ENCODE measurements at places on chromosomes 4 and X.

GRCh38 chr4:97016186-97016907 is 1126.9 kb downstream of the STPG2 start:
- no peak for DNase-seq

GRCh38 chrX:19698122-19698521 is 182.8 kb upstream of the MAP3K15 start:
- DNase-seq: peak; percentile 73

GRCh38 chr4:124307143-124307542 is 405.4 kb downstream of the ANKRD50 start:
- DNase-seq: no peak

- no peak for DNase-seq
These were observed 29.0 kb upstream of the CLNK start for GRCh38 chr4:10713591-10713990.

- DNase-seq: no peak
These were observed 160.3 kb downstream of the EMCN start for GRCh38 chr4:100357542-100357941.

DNA sequence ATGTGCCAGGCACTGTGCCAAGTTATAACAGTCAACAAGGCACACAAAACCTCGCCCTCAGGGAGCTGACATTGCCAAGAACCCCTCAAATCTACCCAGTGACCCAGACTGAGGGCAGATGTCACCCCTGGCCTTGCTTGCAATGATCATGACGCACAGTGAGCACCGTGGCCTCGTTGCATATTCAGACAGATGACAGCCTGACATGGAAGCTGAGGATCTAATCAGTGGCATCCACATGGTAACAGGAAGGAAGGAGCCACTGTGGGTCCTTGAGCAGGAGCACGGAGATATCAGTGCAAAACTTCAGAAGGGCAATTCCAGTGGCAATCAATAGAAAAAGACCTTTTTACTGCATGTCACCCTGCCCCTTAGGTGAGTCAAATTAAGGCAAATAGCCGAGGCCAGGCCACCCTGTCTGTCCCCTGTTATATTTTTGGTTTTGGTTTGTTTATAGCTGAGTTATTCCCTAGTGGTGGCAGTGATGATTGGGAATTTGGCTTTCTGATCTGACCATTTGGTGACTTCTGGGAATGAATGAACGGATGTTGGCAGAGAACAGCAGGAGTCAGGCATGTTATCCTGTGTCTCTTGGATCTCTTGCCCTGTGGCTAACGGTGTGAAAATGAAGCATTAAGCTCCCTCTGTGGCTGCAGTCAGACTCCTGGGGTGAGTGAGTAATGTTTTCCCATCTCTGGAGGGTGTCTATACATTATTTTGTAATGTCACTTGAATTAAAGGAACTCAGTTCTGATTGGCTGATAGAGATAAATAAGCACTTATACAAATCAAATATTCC is 20.4 kb downstream of the WDR13 start:
- DNase-seq: peak; percentile 35

- no peak for DNase-seq
These were observed 8.8 kb upstream of the MND1 start for GRCh38 chr4:153335665-153336064.

DNA sequence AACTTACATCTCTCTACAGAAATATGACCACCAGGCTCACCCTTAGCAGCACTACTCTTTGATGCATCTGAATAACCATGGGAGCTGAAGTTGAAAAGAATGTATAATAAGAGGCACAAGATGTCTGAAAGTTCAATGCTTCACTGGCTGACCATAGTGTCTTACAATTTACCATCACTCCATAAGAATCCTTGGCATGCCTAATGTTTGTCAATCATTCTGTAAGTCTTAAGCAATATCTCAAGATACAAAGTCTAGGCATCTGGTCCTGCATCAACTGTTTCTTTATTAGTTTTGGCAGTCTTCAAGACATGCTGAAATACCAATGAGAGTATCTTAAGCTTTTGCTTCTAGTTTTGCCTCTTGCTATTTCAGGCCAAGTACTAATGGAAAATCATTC is 755.5 kb downstream of the STIM2 start:
- DNase-seq: no peak

- DNase-seq: no peak
These were observed 3.6 kb downstream of the MAGEA11 start for GRCh38 chrX:149715468-149715867.

DNA sequence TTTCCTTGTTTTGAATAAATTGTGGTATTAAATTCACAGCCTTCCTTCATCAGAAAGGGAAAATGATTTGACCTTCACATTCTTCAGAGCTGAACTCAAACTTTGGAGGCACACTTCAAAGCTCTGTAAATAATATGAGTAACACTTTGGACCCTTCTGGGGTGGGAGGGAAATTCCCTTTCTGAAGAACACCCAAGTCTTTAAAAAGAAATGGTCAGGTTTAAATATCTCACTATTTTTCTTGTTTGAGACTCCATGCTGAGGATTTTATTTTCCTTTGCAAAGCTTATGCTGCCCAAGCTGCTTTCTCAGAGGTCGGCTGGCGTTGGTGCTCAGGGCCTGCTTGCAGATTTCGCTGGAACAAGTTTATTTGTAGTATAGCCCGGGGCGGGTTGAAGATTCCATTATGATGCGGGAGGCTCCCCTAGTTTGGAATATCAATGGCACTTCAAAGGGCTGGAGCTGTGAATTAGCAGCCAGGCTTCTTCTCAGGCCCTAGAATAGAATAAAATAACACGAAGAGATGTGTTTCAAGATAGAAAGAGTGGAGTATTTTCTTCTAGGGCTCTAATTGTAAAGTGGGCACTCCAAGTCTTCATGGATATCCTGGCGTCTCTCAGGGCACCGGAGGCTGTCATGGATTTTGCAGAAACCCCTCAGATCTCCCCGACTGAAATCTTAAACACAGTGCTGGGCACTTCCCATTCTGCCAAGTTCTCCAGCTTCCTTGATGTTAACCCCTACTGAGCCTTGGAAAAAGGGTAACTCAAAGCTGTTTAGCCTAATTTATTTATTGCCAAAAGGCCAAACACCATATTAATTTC is 315.6 kb downstream of the GPAT3 start:
- peak; percentile 71 for DNase-seq

DNA sequence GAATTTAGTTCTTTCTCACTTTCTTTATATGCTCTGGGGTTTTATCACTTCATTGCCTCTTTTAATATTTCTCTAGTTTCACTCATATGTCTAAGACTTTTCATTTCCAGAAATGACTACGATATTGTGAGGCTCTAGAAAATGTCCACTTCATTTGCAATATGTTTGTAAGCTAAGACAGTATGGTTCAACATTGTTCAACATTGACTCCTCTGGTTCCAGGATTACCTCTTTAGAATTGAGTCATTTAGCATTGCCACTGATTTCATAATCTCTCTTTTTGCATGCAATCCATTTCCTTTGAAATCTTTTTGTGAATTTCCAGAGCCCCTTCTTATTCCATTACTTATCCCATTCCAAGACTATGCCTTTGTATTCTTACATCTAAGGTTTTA is 32.3 kb downstream of the BBS12 start:
- peak; percentile 72 for DNase-seq

DNA sequence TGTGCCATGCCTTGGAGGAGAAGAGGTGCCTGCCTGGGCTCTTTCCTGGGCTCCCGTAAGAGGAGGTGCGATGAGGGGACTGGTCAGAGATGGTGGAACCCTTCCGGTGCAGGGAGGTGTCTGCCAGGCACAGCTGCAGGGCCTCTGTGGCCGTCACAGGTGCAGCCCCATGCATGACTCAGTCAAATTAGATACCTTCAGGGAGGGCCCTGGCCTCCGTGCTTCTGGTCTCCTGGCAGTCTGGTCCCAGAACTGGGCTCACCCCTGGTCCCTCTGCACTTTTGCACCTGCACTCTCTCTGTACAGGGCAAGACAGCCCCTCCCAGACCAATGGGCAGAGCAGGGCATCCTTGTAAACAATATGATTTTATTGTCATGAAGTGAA is 49.9 kb upstream of the LRPAP1 start:
- no peak for DNase-seq

DNA sequence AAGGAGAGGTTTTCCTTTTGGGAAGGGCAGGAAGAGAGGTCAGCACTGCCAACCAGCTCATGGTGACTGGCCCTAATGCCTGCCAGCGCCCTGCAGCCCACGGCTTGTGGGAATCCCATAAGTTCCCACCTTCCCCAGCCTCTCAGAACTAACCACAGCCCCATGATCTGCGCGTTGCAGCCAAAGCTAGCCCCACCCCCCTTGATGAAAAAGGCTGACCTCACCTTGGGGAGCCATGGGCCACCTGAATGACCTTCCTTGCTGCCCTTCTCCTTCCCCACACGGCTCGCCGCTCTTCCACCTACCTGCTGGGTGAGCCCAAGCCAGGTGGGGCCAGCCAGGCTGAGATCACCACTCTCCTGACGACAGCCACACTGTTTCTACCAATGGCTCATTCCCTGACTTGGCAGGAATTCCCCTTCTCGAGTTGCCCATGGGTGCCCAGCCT is 3.9 kb upstream of the ELF4 start:
- peak; percentile 58 for DNase-seq

- DNase-seq: no peak
These were observed 46.1 kb downstream of the MAB21L2 start for GRCh38 chr4:150628073-150628472.

- no peak for DNase-seq
These were observed 213.3 kb upstream of the INTU start for GRCh38 chr4:127419431-127419830.

DNA sequence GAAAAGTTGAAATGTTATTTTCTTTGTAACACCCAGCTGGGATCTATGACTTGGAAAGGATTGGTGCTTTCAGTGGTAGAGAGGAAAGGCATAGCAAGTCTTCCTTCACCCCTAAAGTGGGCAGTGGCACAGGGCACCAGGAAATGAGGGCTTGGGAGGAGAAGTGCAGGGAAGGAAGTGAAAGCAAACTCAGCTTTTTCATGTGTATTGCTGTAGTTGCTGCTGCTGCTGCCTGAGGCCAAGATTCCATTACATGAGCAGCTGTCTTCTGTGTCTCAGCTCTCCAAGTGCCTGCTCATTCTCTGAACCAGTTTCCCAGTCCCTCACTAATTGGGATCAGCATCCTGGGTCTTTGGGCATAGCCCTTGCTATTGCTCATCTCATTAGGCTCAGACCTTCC is 2.6 kb downstream of the HCCS start:
- DNase-seq: no peak

GRCh38 chr4:2714061-2714770 is 41.9 kb downstream of the TNIP2 start:
- DNase-seq: peak; percentile 73

GRCh38 chr4:186192066-186192612 is 772 bp downstream of the CYP4V2 start:
- peak; percentile 33 for DNase-seq

Data from foreskin fibroblast (primary cell).